ENCODE measurements at places on chromosomes 6 and 20.

GRCh38 chr6:52539607-52540006, 37.3 kb downstream of the TRAM2 start:
- no peak for DNase-seq

DNA sequence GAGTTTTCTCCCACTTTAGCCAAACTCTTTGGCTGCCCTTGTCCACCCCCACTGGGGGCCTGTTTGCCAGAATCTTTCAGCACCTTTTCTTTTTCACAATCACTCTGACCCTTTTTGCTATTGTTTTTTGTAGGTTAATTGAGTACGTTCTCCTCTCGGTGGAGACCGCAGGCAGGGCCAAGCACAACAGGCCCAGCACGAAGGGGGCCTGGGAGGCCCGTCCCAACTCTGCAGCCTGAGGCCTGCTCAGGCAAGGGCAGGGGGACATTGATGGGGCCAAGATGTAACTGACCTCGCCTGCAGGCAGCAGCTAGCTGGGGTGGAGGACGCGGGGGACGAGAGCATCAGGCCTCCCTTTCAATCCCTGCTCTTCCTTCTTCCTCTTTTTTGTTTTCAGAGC, 47.7 kb downstream of the SLC2A10 start:
- DNase-seq = no peak

- DNase-seq = no peak
These were observed 38.2 kb upstream of the RUNX2 start for GRCh38 chr6:45289751-45290514.

- DNase-seq = no peak
These were observed 7.4 kb upstream of the FGD2 start for GRCh38 chr6:36997811-36998722.

- DNase-seq = peak; percentile 70
These were observed at the start of gene ARFGEF3 for GRCh38 chr6:138161338-138162110. Gene ARFGEF3, plus strand, starts transcription at chr6:138161939. Its CDS starts 148 bp downstream, at chr6:138162087.

GRCh38 chr6:44264154-44265006, 971 bp downstream of the NFKBIE start:
- DNase-seq = peak; percentile 60

- DNase-seq = peak; percentile 69
These were observed 58.9 kb upstream of the SERINC1 start for GRCh38 chr6:122530440-122531046.

- DNase-seq = peak; percentile 51
These were observed 9.6 kb downstream of the JARID2 start for GRCh38 chr6:15255481-15255880.

DNA sequence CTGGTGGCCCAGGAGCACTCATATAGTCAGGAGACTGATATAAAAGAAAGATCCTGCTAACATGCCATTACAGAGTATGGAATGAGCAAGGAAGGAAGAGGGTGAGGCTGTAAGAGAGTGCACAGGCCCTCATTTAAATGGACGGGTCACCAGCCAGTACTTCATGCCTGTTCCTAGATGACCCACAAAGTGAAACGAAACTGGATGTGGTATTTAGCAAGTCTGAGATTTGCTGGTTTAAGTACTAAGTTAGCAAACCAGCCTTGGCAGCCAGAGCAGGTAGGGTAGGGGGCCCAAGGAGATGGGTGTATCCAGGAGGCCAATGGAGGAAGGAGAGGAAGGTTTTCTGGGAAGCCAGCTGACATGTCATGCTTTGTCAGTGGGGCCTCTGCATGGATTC, 15.9 kb downstream of the NT5E start:
- peak; percentile 35 for DNase-seq

GRCh38 chr20:5127859-5128424, 1.1 kb downstream of the CDS2 start:
- DNase-seq = peak; percentile 16

DNA sequence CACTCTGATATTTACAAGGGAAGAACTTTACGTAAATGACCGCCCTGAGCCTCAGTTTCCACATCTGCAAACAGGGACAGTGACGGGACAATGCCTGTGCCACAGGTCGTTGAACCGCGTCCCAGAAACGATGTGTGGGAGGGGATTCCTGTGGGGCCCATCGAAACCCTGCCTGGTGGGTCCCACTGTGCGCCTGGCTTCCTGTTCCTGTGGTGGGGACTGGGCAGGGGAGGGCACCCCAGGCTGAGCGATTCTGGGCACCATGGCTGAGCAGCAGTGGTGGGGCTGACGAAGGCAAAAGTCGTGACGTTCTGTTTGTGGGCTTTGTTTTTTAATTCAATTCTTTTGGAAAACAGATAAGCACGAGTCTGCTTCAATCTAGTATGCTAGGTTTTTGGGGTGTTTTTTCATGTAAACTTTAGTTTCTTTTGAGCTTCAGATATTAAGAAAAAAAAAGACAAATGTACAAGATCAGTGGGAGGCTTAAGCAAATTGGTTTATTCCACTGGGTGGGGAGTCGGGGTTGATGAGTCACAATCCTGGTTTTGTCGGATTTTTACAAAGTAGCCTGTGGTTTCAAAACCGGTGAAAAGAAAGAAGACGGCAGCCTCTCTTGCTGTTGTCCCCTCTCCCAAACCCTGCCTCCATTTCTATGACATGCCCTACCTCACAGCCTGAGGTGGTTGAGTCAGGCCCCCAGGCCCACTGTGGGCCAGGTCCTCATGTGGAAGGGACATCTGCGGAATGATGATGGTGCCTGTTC, 40.4 kb downstream of the GNAS-AS1 start:
- peak; percentile 66 for DNase-seq

GRCh38 chr6:8556370-8557013, 121.1 kb upstream of the SLC35B3 start:
- no peak for DNase-seq

DNA sequence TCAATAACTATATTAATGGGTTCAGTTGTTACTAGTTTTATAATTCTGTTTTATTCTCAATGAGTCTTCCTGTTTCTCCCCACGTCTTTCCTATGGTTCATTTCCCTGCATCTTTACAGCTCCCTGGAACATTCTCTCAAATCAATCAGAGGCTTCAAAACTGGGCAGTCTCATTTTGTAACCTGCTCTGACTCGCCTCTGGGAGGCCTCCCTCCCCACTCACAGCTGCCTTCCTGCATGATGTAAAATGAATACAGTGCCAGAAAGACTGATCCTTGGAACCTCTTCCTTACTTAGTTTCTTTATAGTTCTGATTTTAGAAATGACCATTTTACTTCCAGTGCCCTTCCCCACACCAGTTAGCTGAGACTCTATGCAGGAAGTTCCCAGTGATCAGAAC, 103.9 kb downstream of the ESR1 start:
- no peak for DNase-seq

DNA sequence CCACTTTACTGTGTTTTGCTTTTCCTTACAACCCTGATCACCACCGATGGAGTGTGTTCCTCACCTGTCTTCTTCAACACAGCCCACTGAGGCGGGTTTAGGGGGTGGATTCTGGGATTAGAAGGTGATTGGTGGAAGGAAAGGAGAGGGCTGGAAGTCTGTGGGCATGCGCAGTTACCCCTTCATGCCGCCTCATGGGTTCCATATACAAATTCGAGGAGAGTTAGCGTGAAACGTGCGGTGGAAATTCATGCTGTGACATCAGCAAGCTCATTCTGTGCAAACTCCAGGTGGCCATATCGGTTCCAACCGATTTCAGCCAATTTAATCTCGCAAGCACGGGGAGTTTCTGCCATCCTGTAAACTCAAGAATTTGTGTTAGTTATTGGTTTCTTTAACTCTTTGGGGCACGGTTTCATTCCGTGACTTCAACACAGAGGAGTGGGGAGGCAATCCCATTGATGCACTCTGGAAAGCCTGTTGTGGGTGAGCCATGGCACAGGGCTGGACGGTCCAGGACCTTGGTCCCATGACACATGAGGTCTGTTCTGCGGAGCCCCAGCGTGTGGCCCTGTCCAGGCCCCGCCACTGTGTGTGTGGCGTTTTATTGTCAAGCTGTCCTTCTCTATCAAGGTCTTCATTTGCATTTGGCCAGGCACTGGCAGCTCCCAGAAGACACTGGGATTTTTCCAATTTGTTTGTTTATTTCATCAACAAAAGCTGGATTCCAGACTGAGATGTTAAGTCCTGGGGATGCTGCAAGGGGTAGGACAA, 482.8 kb upstream of the SULF2 start:
- no peak for DNase-seq

GRCh38 chr6:132268209-132268608, 133.1 kb downstream of the MOXD1 start:
- no peak for DNase-seq

Measured in activated CD8-positive, alpha-beta T cell treated with anti-CD3 and anti-CD28 coated beads for 36 hours (primary cell).